ENCODE measurements at places on chromosomes 11 and 22.

GRCh38 chr11:40376331-40376730, 1083.1 kb downstream of the LRRC4C start:
- no peak for DNase-seq

GRCh38 chr11:98423933-98424332, 596.8 kb upstream of the CNTN5 start:
- DNase-seq = no peak

GRCh38 chr11:9136741-9137140, 45.3 kb upstream of the SCUBE2 start:
- DNase-seq = no peak

DNA sequence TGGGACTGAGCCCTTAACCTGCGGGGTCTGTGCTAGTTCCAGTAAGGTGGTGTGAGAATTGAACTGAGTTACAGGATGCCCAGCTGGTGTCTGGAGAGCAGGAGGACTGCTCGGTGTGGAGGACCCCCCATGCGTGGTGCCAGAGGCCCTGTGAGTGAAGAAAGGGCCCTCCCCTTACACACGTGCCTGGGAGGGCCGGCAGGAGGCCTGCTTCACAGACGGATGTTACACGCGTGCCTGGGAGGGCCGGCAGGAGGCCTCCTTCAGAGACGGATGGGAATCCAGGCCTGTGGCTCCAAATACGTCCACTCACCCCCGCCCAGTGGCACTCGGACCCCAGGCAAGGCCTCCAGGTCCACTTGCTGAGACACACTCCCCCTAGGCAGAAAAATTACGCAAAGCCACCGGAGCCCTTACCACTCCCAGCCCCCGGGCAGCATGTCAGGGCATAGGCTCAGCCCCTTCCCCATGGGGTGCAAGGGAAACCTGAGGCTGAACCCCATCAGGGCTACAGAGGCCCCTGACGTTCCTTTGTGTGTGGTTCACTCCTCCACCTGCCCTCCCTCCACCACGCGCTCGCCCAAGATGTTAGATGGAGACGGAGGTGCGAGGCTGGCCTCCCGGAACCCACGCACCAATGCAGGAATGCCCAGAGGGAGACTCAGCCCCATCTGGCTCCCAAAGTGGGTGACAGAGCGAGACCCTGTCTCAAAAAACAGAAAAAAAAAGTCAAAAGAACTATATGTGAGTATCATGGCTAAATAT, 227.8 kb downstream of the BRD1 start:
- no peak for DNase-seq

DNA sequence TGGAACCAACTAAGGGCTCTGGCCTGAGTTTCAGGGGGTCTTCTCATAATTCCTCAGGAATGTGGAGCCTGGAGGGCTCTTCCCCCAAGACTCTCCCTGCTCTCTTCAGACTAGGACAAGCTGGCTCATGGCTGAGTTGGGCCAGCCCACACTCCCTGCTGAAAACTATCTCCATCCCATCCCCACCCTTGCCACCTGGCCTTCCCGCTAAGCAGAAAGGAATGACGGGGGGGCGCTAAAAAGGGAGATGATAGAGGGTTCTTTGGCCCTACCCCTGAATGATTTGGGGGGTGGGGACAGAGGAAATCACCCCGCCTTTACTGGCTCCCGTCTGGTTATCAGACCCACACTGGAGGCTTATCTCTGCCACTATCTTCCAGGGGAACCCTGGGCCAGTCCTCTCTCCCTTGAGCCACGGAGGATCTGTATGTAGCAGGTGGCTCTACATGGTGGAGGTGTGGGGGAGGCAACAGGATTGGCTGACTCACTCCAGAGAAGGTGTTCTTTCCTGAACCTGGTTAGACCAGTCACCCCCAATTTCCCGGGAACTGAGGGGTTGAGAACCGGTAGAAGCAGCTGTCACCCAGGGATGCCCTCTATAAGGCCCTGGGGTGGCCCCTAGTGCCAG, 5.7 kb downstream of the SMTN start:
- no peak for DNase-seq

DNA sequence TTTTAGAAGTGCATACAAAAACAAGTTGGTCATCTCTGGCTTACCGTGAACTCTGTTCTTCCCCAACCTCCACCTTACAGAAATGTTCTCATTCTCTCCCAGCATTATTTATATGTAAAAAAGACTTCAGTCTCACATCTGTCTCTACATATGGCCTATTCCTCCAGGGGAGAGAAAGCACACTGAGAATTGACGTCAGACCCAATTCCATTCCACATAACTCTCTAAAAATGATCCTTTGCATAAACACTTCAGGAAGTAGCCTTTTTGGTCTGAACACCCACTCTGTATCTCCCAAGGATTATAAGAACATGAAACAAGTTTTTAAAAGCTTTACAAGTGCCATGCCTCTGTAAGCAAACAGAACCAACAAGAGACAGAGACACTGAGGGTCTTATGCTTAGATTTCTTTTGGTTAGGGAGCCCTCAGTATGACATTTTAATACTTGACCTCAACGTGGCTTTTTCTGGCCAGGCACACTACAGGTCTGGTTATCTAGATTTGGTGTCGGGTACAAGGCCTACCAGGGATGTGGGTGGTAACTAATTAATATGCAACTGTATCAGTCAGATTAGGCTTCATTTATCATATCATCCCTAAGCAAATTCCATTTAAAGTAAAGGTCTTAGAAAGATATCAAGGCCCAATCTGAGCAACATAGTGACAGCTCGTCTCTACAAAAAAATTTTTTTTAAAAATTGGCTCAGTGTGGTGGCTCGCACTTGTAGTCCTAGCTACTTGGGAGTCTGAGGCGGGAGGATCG, 48.5 kb upstream of the PPP2R1B start:
- DNase-seq = no peak

GRCh38 chr11:18191376-18191775, 18.7 kb downstream of the MRGPRX4 start:
- no peak for DNase-seq

- DNase-seq = no peak
These were observed 31.8 kb downstream of the PPFIBP2 start for GRCh38 chr11:7545611-7546010.

- no peak for DNase-seq
These were observed 101.1 kb upstream of the CRYBB3 start for GRCh38 chr22:25098445-25099081.

All from activated T-cell treated with anti-CD3 and anti-CD28 coated beads for 4 hours (primary cell).